ENCODE measurements at places on chromosomes 5 and 9.

DNA sequence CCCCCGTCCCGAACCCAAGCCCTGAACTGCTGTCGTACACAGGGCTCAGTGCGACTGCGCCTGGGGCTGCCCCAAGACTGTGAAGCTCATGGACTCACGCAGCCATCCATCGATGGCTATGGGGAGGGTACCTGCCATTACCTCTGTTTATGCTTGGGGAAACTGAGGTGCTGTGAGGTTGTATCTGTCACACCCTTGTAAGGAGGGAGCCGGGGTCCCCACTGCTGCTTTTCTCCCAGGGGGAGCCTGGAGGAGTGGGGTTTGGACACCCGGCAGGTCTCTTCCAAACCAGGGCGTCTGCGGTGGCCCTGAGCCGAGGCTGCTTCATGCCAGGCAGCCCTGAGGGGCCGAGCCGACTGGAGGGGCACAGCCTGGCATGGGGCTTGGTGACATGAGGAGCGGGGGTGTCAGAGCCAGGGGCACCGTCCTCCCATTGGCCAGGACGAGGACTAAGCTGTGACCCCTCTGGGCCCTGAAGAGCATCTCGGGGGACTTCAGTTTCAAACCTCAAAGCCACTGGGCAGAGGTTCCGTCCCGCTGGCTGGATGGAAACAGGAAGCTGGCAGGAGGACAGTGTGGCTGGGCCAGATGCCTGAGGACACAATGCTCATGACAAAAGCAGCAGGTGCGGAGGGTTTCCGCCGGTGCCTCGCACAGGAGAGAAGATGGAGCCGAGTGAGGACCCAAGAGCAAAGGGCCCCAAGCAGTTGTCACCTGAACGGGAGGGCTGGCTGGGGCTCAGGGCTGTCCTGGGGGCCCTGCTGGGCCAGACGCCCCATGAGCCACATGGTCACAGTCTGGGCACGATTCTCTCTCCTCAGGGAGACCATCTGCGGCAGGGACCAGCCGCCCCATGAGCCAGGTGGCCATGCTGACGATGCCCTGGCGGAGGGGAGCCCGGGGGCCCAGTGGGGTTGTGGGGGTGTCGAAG, 54.4 kb upstream of the EXOC3 start:
- DNase-seq: no peak

GRCh38 chr5:61679562-61679961, 347.5 kb downstream of the ZSWIM6 start:
- no peak for DNase-seq

- DNase-seq: no peak
Measured at GRCh38 chr9:110025551-110026170, 182.3 kb downstream of the C9orf152 start.

DNA sequence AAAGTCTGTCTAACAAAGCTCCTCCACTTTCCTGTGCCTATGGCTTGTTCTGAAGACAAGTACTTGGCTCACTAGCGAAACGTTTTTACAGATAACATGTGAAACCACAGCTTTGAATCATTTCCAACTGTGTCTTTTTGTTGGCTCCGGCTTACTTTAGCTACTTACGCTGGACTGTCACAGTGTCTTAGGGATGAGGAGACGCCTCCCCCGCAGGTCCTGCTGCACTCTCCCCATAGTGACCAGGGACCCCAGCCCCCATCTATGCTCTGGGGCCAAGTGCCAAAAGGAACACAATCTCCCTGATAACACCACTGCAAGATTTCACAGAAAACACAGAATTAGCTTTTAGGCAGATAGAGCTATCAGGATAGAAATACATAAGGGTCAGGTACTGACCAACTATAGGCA, 219.1 kb downstream of the ADAMTS6 start:
- DNase-seq: no peak

DNA sequence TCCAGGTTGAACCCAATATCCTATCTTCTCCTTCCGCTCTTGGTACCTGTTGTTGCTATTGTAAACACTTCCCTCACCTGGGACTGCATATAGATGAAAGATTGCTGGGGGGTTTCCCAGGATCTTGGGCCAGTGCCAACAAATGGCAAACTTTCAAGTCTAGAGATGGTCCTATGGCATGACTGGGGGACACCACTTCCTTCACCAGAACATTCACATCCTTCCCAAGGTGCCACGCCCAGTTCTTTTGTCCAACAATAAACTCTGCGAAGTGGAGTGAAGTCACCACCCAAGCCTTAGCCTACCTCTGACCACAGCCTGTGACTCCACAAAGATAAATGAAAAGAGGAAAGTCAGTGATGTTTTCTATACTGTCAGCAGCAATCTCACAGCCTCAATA, 34.4 kb downstream of the DOCK8 start:
- no peak for DNase-seq

- peak; percentile 30 for DNase-seq
Measured at GRCh38 chr5:129664336-129664937, 83.5 kb upstream of the MINAR2 start.

DNA sequence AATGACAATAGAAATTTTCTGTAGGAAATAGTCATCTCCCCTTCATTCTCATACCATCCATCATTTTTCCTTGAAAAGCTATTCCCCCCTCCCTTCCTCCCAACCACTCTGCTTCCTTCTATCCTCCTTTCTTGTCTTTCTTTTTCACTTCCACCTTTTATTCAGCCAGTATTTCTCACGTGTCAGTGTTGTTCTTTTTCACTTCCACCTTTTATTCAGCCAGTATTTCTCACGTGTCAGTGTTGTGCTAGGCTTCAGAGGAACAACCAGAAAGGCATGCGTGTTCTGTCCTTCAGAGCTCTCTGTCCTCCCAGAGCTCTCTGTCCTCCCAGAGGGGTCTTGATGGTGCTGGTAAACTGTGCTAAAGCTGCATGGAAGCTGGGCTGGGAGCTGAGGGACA, 419.6 kb downstream of the GADD45G start:
- DNase-seq: no peak

DNA sequence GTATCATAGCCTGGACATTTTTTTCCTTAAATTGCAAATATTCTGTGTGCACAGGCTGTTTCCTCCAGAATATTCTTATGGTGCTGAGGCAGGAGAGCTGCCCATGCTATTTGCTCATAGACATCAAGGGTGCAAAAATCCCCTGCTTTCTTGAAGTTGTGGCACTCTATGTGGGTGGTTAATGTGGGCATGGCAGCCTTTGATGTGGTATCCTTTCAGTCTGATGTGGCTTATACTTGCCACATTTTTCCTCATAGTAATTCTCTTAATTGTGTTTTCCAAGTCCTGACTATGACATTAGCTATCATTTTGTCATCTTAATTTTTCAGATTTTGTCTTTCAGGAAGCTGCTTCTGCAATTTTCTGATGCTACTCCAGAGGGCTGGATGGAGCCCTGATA, 353.3 kb downstream of the YTHDC2 start:
- DNase-seq: no peak

- DNase-seq: no peak
Measured at GRCh38 chr9:99305820-99306811, 84.0 kb downstream of the SEC61B start.

GRCh38 chr5:142878638-142879037, 108.5 kb downstream of the ARHGAP26 start:
- DNase-seq: no peak

GRCh38 chr9:132744881-132745755, 74.9 kb downstream of the GTF3C4 start:
- no peak for DNase-seq

DNA sequence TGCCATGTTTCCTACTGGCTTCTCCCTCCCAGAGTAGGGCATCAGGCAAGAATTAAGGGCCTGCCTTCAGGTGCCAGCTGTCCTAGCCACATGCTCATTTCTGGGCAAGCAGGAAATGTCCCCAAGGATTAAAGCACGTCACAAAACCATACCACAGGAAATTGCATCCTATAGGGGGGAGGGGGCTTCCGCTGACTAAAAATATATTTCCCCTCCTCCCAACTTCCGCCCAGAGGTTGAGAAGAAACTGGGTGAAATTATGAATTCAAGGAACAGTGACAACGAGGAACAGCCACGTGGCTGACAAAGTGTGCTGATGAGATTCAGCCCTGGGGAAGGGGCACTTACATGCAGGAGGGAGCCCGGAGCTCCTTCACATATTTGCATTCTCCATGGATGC, 4.1 kb downstream of the HBEGF start:
- DNase-seq: no peak

DNA sequence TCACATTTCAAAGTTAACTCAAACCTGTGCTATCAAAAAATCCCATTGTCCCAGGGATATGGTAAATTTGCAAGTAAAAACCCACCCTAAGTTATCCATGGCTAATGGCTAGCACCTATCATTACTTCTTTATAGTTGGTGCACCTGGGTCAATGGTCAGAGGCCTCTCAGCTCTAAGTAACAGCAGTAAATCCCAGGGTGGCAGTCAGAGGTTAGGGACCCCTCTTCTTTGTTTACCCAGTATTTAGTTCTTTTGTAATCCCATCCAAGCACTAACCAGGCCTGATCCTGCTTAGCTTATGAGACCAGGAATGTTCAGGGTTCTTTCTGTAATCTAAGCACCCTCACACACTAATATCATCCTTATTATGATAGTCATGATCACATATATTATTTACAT, 52.1 kb upstream of the WWC1 start:
- DNase-seq: no peak

DNA sequence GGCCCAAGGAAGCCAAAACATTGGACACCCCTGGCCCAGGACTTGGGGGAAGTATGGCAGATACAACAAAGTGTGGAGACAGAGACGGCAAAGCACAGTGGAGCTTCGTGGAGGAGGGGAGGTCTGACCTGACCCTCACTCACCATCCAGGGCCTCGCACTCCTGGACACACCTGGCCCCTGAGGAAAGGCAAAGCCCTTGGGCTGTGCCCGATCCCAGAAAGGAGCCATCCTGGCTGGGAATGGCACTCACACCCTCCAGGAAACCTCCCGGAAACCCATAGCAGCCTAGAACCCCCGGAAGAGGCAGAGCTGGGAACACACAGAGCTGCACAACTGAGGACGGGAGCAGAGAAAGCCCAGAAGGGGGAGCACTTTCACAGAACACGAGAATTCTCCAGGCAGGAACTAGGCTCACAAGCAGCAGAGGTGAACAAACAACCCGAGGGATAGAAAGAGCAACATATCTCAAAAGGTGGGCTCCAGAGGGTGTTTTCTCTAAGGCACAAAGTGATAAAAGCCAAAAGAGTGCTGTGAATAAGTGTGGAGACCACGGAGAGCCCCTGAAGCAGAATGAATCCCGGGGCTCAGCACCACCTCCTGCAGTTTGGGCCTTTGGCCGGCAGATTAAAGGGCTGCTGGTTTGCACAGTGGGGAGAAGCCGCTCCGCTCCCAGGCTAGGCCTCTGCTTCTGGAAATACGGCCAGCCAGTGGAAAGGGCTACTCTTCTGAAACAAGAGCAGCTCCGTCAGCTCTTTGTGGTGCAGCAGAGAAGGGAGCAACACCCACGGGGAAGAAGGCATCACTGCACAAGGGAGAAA, 108.2 kb downstream of the UBE2R2 start:
- DNase-seq: no peak

DNA sequence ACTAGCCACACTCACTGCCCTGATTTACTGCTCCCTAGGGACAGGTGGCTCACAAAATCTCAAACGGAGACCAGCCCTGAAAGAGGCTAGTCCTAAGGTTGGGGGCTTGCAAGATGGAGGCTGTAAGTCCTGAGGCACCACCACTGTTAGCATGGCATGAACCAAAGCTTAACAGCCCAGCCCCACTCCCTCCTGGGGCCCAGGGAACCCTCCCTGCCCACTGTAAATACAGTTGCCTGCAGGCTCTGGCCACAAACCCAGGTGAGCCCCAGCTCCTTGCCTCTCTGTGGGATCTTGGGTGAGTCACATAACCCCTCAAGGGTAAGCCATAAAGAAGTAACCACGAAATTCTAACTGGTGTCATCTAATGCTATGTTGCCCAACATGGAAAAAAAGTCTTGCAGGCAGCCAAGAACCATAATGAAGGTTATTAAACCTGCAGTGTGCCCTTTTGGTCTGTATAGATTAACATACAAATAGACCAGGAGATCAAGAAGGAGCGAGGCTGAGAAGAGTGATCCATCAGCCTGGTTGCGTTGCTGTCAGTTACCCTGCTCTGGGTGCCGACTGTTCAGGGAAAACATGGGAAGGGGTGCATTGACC, 1.7 kb upstream of the POMT1 start:
- peak; percentile 50 for DNase-seq

GRCh38 chr5:143892908-143893307, 80.9 kb downstream of the HMHB1 start:
- DNase-seq: no peak

DNA sequence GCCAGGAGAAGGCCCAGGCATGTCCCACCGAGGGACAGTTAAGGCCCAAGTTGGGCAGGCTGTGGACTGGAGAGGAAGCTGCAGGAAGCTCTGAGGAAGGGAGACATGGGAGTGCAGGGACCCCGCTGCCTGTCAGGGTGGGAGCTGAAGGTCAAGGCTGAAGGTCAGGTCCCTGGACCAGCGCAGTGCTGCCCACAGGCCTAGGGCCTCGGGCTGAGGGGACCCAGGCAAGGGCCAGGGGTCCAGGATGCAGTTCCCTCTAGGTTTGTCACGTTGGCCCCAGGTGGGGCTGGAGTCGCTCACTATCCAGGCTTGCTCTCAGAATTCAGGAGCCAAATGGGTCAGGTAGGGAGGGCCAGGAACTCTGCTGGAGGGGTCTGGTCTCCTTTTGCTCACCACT, 76.7 kb upstream of the STXBP1 start:
- no peak for DNase-seq

GRCh38 chr5:73299665-73300336, 126.8 kb downstream of the TMEM174 start:
- no peak for DNase-seq

Data from stimulated activated CD4-positive, alpha-beta T cell treated with anti-CD3 and anti-CD28 coated beads, Interleukin-4, amount 100 ng/mL, for 48 hours (primary cell).